ENCODE measurements at places on chromosomes 5 and 9. TPM values are rescaled to one million over a fixed set of nuclear protein-coding genes. Genes with fewer than 3 reads are reported as not detected.

GRCh38 chr5:154220625-154221024 lies 30.1 kb downstream of the GALNT10 start:
- no peak overlapping the region for H3K4me3 ChIP-seq
- no peaks in the 10 kb centered on the region for H3K36me3 ChIP-seq
- H3K4me1 ChIP-seq: no peaks in the 10 kb centered on the region
- no peak for DNase-seq

- no peak for DNase-seq
- no peaks in the 10 kb centered on the region for H3K4me1 ChIP-seq
- no peaks in the 10 kb centered on the region for H3K36me3 ChIP-seq
- H3K4me3 ChIP-seq: no peak overlapping the region
- no peak overlapping the region for H3K27ac ChIP-seq
- H3K27me3 ChIP-seq: no peaks in the 10 kb centered on the region
Observed at GRCh38 chr5:113067635-113068344, 91.2 kb downstream of the DCP2 start.

GRCh38 chr5:14998491-14998890 lies 126.9 kb upstream of the ANKH start:
- H3K4me3 ChIP-seq: no peak overlapping the region
- H3K27ac ChIP-seq: no peak overlapping the region
- DNase-seq: no peak
- no peaks in the 10 kb centered on the region for H3K27me3 ChIP-seq
- no peaks in the 10 kb centered on the region for H3K36me3 ChIP-seq

GRCh38 chr9:1200847-1201251 lies 150.7 kb downstream of the DMRT2 start:
- peak; percentile 37 for DNase-seq
- H3K27ac ChIP-seq: no peak overlapping the region
- no peaks in the 10 kb centered on the region for H3K36me3 ChIP-seq
- no peaks in the 10 kb centered on the region for H3K27me3 ChIP-seq
- H3K4me1 ChIP-seq: peaks cover 3% of the 10 kb centered on the region
- no peak overlapping the region for H3K4me3 ChIP-seq

The KCNIP1 gene
- total RNA-seq: not detected

All from gastrocnemius medialis (tissue), 4 donors.